Left ventricle myocardium inferior (tissue), 1 donor: ENCODE measurements at places on chromosomes 5 and 9. TPM values are rescaled to one million over a fixed set of nuclear protein-coding genes. Genes with fewer than 3 reads are reported as not detected.

The CLIC3 gene
- total RNA-seq: 1.6 TPM

DNA sequence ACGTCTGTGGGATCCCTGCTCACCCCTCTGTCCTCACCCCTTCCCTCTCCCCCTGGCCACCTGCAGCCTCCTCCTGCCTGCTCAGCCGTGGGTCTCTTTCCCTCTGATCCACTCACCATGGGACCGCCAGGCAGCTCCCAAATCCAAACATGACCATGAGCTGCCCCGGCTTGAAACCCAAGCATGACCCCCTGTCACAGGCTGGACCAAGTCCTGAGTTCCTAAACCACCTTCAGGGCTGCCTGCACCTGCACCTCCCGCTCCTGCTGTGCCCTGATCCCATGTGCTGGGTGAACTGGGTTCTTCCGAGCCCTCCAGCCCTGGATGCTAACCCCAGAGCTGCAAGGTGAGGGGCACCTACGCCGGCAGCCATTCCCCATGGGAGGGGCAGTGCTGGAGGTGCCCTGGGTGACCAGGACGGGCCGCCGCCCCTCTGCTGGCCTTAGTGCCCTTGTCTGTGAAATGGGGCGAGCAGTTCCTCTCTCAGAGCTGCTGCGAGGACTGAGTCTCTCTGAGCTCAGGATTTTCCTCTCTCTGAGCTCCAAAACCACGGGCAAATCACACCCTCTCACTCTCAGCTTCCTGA lies 149.6 kb downstream of the GAPVD1 start:
- no peak overlapping the region for H3K4me3 ChIP-seq
- no peak overlapping the region for H3K27ac ChIP-seq
- DNase-seq: no peak
- peaks cover 7% of the 10 kb centered on the region for H3K27me3 ChIP-seq

- H3K4me3 ChIP-seq: no peak overlapping the region
- no peak for DNase-seq
- H3K36me3 ChIP-seq: no peaks in the 10 kb centered on the region
- no peaks in the 10 kb centered on the region for H3K27me3 ChIP-seq
- no peak overlapping the region for H3K27ac ChIP-seq
- H3K4me1 ChIP-seq: no peaks in the 10 kb centered on the region
These were observed 31.7 kb upstream of the CDH6 start for GRCh38 chr5:31161781-31162181.

The RNF183 gene
- total RNA-seq: not detected

The TRIM41 gene
- total RNA-seq: 26.4 TPM

- peak overlapping the region; percentile 98 for H3K27ac ChIP-seq
- peaks cover 33% of the 10 kb centered on the region for H3K4me1 ChIP-seq
- DNase-seq: no peak
- no peaks in the 10 kb centered on the region for H3K27me3 ChIP-seq
- H3K36me3 ChIP-seq: no peaks in the 10 kb centered on the region
- H3K4me3 ChIP-seq: peak overlapping the region; percentile 78
These were observed 500 bp downstream of the URM1 start for GRCh38 chr9:128371630-128372117.

The GPRIN1 gene
- 0.58 TPM for total RNA-seq

The PFN3 gene
- total RNA-seq: not detected

- H3K4me3 ChIP-seq: no peak overlapping the region
- peaks cover 73% of the 10 kb centered on the region for H3K27me3 ChIP-seq
- no peak for DNase-seq
- H3K27ac ChIP-seq: no peak overlapping the region
- H3K4me1 ChIP-seq: no peaks in the 10 kb centered on the region
These were observed 145.0 kb downstream of the EGFLAM start for GRCh38 chr5:38403406-38403805.

GRCh38 chr9:110186254-110186653 lies 21.7 kb downstream of the C9orf152 start:
- H3K27me3 ChIP-seq: no peaks in the 10 kb centered on the region
- peaks cover 31% of the 10 kb centered on the region for H3K4me1 ChIP-seq
- no peak overlapping the region for H3K4me3 ChIP-seq
- no peak overlapping the region for H3K27ac ChIP-seq
- no peaks in the 10 kb centered on the region for H3K36me3 ChIP-seq

- H3K27me3 ChIP-seq: no peaks in the 10 kb centered on the region
- H3K4me1 ChIP-seq: peaks cover 10% of the 10 kb centered on the region
- no peaks in the 10 kb centered on the region for H3K36me3 ChIP-seq
These were observed 64.8 kb upstream of the ZNF462 start for GRCh38 chr9:106798016-106798799.

DNA sequence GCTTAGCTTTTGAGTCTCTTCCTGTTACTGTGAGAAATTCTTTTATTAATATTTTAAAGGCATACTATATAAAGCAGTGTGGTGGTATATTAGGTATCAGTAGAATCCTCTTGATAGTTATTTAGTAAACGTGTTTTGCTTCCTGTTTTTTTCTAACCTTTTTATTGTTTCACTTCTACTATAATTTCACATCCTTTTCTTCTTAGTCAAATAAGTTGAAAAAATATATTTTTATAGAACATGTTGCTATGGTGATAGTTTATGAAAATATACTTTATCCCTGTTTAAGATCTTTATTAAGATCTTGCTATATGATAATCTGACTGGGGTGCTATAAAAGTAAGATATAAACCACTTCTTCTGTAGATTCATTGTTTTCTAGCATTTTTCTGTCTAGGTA lies 2.1 kb downstream of the POLK start:
- H3K36me3 ChIP-seq: no peaks in the 10 kb centered on the region
- H3K27me3 ChIP-seq: no peaks in the 10 kb centered on the region
- peaks cover 52% of the 10 kb centered on the region for H3K4me1 ChIP-seq
- peak overlapping the region; percentile 89 for H3K4me3 ChIP-seq
- no peak for DNase-seq

DNA sequence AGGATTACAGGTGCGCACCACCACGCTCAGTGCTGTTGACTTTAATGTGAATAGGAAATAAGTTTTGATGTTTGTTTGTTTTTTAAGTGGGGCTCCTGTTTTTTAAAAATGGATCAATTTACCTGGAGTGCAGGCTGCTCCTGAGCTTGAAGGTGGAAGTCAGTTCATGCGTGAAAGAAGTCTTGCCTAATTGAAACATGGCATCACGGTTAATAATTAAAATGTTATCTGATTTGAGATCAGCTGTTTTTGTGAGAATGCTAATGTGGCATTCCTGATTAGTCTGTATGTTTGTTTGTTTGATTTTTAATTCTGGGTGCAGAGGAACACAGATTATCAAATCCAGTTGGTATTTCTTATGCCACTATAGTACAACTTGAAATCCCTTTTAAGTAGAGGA lies 6.5 kb downstream of the SFXN1 start:
- no peak overlapping the region for H3K27ac ChIP-seq
- no peak overlapping the region for H3K4me3 ChIP-seq
- no peak for DNase-seq
- peaks cover 13% of the 10 kb centered on the region for H3K36me3 ChIP-seq
- H3K4me1 ChIP-seq: peaks cover 34% of the 10 kb centered on the region
